ENCODE measurements at places on chromosomes 2 and 18.

GRCh38 chr2:157771234-157771633 lies 104.9 kb downstream of the ACVR1 start:
- DNase-seq: no peak

GRCh38 chr2:72745679-72746368 lies 80.0 kb downstream of the EXOC6B start:
- no peak for DNase-seq

DNA sequence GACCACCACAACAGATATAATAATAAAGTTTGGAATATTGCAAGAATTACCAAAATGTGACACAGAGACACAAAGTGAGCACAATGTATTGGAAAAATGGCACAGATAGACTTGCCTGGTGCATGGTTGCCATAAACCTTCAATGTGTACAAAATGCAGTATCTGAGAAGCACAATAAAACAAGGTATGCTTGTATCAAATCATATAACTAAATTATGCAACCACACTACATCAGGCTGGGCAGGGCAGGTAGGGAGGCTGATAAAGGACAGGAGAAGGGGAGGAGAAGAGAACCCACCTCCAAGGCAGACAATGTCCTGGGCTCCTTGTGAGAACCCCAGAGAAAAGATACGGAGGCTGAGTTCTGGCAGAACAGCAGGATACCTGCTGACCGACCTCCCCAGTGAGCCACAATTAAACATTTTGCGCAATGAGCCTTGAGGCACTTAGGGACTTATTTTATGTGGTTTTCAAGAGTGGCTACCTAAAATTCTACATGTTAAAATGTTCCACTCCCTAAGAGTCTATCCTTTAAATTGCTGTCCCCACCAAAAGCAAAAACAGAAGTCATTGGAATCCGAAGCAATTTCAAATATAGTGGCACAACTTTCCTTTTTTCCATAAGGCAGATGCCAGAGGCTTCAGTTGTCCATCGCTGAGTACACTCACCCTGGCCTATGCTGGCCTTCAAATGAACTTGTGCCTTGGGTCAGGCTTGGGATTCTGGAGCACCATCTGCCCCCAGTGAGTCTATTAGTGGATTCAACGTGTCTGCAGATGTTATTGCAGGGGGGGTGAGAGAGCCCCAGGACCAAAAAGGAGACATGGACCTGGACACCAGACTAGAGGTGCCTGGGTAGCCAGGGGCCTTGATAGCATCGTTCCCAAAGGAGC lies 16.8 kb downstream of the WDFY1 start:
- no peak for DNase-seq

DNA sequence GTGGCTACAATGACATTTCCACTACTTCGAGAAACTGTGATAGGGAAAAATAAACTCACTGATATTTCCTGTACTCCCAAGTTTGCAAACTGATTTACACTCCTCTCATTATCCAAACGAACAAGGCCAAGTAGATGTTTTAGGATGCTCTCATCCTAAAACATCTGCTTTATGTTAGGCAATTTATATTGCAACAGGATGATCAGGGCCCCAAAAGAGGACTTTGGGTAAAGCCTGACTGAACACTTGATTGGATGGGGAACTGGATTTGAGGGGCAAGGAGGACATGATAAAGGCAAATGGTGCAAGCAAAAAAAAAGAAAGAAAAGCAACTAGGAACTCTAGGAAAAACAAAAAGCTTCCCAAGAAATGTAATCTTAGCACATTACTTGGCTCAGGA lies 2.1 kb upstream of the HES6 start:
- DNase-seq: no peak

- DNase-seq: no peak
Observed at GRCh38 chr2:169328785-169329184, 33.5 kb downstream of the LRP2 start.

GRCh38 chr2:147182260-147182659 lies 662.6 kb upstream of the ACVR2A start:
- peak; percentile 22 for DNase-seq

DNA sequence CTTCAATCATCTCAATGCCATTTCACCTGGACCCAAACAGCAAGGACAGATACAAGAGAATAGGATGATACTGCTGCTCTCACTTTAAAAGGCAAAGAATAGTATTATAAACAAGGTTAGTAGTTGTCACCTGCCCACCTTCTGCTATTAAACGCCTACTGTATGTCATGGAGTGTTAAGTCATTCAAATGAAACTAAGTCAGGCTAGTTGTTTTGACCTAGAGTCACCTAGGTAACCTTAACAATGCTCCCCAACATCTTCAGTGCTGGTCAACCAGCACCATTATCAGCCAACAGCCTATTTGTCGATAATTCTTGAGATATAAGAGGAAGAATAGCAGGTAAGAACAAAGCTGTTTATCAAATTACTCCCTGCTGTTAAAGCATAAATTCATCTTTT lies 39.2 kb downstream of the TRIP12 start:
- no peak for DNase-seq

DNA sequence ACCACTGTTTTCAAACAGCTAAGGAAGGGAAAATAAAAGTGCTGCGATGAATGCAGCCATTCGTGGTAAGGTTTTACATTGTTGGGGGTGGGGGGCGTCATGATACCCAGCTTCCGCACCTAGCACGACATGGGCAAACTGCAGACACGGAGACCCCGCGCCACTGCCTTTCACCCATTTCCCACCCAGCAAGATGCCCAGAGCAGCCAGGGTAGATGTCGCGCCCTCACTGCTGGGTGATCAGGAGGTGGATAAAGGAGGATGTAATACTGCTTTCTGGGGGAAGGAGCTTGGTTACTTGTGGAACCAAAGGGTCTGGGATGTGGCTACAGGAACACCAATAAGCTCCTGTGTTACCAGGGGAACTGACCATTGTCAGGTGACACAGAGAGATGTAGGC lies 138.4 kb downstream of the ZNF516 start:
- DNase-seq: no peak

DNA sequence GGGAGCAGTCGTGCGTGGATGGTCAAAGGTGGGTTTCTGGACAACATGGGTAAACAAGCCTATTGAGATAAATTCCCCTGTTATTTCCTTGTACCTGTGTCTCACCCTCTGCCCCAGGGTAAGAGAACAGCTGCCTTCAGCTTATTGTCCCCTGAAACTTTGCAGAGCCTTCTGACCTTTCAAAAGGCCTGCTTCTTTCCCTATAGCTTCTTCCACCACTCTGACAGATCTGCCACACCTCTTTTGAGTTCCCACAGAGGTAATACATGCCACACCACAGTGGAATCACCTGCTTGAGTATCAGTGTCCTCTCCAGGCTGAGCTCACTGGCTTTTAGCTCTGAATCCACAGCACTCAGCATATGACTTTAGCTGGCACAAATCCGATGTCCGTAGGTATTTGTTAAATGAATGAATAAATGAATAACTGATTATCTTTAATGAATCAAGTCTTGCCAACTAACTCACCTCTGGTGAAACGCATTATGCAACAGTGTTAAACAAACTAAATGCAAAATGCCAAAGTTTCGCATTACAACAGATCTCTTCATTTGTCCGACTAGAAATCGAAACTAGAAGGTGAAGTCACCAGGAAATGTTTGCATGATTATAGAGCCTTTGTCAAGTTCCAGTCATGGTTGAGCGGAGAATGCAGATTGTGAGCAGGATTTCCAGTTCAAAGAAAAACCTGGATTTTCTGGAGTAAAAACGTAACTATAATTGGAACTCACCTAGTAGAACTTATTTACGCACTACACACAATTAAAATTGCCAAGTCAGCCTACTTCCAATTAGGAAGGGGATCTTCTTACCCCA lies 16.4 kb downstream of the DYNAP start:
- DNase-seq: no peak

DNA sequence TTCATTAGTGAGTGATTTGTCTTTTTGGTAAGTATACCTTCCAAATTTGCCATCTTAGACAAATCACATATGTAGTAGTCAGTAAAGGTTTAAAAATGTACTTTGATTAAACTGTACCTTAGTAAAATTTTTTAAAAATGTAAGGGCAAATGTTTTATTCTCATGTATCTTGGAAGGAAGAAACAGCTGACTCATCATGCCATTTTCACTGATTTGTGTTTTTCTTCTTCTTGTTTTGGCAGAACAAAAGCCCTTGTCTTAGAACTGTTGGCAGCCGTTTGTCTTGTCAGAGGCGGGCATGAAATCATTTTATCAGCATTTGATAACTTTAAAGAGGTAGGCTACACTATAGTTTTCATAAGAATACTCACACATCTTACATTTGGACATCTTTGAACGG lies 136.5 kb downstream of the PRPF40A start:
- DNase-seq: no peak

DNA sequence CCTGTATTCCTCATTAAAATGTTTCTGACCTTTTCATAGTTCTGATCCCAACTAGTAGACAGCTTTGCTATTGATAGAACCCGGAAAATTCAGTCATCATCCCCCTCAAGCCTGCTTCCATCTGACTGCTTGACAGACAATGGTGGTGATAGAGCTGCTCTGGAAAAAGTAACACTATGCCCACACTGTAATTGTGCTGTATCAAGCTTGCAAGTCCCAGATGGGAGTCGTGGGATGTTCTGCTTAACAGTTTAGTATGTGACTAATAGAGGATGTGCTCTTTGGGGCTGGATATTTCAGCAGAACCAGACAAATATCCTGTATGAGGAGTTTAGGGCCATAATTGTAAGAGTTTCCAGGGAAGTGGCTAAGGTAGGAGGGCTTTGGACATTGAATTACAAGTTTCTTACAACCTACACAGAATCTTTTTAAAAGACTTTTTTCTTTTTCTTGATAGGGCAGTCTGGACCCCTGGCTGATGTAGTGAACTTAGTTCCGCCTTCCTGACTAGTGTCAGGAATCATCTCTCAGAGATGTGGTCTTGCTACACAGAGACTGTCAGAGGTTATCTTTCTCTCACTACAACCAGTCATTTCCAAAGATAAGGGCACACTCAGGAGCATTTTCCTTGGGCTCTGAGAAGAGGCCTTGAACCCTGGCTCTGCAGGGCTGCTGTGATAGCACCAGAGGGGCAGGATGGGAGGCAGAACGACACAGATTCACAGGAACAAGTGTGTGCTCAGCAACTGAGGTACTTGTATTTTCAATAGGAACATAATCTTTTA lies 158.0 kb upstream of the RBMS1 start:
- DNase-seq: no peak

- DNase-seq: no peak
Observed at GRCh38 chr18:32772581-32773381, at the start of gene KLHL14. TSS of gene KLHL14 (minus strand) at chr18:32773023. CDS start at chr18:32770591, 2,432 bp downstream.

- DNase-seq: no peak
Observed at GRCh38 chr2:148680462-148680861, 35.9 kb downstream of the EPC2 start.

DNA sequence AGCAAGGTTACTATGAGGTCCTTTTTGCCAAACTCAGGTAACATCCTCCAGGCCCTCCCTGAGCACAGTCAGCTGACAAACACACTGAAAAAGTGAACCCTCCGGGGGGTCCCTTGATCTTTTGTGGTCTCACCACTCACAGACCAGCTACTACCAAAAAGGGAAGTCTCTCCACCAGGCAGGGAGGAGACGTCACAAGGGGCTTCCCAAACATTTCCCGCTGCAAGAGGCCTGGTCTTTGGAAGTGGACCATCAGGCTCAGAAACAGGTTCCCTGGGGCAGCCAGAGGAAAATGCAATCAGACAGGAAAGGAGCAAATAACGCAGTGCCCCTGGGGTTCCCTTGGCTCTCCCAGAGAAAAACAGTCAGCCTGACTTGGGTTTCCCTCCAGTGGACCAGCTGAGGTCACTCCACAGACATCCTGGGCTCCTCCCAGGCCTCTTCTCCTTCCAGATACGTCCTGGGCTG lies 38.7 kb upstream of the POMC start:
- DNase-seq: no peak

- DNase-seq: no peak
Observed at GRCh38 chr2:196587056-196587455, 52.5 kb upstream of the CCDC150 start.

GRCh38 chr2:26767894-26768487 lies 3.9 kb downstream of the SLC35F6 start:
- DNase-seq: no peak

DNA sequence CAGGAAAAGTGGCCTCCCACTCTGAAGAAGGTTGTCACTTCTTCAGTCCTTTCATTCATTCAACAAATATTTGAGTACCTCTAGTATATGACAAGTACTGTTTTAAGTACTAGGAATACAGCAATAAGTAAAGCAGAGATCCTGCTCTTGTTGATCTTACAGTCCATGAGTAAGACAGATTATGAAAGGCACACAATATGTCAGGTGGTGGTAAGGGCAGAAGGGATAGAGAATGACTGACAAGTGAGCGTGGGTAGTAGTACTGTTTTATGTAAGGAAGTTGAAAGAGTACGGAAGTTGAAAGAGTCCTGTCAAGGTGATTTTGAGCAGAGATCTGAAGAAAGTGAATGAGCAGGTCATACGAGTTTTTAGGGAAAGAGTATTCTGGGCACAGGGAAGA lies 111.3 kb downstream of the GALNT1 start:
- DNase-seq: no peak

- no peak for DNase-seq
Observed at GRCh38 chr18:57544936-57545660, 41.4 kb downstream of the FECH start.

DNA sequence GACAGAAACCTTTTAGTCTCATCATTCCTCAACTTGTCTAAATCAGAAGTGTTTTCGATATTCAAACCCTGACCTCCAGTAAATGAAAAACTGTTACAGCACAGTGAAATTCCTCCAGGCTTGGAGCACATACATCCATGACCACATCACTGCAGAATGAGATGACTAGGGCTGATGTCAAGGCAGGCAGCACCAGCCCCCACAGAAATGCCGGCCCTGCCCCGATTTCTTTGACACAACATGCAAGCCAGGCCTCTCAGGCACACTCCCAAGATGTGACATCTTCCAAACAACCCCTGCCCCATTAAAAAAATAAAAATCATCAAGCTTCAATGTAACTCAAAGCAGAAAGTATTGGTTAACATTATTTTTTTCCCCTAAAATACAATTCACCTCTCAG lies 103.3 kb downstream of the CTAGE1 start:
- no peak for DNase-seq

DNA sequence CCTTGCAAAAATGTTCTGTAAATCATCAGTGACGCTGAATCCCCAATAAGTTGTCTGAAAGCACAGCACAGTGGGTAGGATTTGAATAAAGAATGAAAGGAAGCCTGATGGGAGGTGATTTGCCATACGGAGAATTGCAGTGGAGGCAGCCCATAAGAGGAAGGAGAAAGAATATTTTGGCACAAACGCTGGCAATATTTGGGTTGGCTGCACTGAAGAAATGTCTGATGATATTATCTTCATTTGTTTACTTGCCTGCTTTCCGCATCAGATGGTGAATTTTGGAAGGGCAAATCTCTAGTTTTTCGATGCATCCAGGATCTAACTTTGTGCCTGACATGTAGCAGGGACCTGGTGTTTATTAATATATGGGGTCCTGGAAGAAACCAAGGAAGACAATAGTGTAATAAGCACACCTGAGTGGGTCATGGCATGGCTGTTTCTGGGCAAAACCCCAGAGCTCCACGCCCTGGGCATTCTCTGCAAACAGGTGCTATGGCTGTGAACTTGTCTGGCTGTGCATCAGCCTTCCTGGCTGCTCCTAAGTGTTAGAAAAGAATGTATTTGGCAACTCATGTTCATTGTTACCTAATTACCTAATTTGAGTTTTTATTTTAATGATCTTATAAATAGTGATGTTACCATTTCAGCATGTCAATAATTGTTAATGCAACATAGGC lies 5.9 kb downstream of the GALR1 start:
- DNase-seq: no peak

GRCh38 chr2:1026141-1026540 lies 75.5 kb downstream of the SNTG2 start:
- DNase-seq: no peak

- DNase-seq: no peak
Observed at GRCh38 chr2:159564081-159564480, 52.3 kb downstream of the BAZ2B start.

- no peak for DNase-seq
Observed at GRCh38 chr2:34909992-34910705, 1311.0 kb upstream of the FAM98A start.
